ENCODE measurements at places on chromosomes 5 and 9.

GRCh38 chr9:69555802-69556201 is 116.4 kb downstream of the APBA1 start:
- DNase-seq = no peak

DNA sequence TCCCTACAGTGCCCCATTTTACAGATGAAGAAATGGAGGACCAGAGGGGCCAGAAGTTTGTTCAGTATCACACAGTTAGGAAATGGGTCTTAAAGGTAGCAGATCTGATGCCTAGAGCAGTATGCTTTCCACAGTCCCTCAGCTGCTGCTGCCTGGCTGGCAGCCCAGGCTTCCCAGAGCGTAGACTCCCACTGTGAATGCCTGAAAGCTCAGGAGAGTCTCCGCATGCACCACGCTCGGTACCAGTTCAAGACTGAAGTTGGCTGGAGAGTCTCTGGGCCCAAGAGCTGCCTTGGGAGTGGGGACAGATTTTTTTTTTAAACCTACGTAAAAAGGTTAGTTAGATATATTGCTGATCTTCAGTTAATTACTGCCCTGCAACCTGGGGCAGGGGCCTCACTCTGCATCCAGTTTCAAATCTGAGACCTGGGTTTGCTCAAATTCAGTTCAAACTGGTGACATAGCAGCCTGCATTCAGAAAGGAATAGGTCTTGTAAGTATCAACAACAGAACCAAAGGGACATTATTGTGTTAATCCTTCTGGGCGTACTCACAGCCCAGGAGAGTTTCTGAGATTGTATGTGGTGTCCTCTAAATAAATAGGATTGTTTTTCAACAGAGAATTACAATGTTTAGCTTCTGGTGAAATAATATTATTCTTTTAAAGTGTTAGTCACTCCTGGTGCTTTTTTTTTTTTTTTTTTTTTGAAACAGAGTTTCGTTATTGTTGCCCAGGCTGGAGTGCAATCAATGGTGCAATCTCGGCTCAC is 8.3 kb downstream of the NANS start:
- DNase-seq = no peak

DNA sequence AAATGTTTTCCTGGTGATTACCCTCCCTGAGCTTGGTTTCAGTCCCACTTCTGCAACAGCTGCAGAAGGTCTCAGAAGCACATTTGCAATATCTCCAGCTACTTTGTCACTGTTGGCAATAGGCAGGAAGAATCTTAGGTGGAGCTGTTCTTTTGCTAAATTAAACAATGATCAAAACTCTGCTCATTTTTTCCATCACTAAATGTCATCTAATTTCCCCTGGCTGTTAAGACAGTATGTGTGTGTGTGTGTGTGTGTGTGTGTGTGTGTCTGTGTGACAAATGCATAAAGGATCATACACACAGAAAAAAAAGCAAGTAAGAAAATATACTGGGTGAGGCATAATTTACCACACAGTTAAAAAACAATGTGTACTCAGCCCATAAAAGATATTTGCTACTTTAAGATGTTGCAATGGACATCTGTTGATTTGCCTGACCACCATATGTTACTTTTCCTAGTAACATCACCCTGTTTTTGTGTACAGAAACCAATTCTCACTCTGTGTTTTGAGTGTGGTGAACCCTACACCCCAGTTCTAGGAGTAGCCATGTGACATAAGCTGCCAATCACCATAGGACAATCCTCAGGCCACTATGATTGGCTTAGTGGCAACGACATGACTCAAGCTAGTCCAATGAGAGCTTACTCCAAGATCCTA is 572.6 kb upstream of the CLINT1 start:
- no peak for DNase-seq

DNA sequence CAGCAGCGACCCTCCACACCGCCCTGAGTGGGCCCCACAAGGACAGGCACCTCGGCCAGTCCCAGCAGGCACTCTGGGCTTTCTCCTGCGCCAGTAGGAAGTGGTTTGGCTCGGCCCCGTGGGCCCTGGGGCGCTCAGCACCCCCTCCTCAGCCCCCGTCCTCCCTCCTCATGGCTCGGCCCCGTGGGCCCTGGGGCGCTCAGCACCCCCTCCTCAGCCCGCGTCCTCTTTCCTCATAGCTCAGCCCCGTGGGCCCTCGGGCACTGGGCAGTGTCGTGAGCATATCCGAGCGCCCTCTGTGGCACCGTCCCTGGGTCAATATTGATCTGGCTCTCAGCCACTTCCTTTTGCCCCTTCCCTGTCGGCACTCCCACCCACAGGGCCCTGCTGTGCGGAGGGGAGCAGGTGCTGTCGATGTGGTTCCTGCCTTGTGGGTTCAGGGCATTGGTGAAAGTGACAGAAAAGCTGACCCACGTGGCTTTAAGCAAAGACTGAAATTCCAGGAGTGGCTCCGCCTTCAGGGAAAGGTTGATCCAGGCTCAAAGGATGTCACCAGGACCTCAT is 5.5 kb upstream of the SCGB3A1 start:
- no peak for DNase-seq

DNA sequence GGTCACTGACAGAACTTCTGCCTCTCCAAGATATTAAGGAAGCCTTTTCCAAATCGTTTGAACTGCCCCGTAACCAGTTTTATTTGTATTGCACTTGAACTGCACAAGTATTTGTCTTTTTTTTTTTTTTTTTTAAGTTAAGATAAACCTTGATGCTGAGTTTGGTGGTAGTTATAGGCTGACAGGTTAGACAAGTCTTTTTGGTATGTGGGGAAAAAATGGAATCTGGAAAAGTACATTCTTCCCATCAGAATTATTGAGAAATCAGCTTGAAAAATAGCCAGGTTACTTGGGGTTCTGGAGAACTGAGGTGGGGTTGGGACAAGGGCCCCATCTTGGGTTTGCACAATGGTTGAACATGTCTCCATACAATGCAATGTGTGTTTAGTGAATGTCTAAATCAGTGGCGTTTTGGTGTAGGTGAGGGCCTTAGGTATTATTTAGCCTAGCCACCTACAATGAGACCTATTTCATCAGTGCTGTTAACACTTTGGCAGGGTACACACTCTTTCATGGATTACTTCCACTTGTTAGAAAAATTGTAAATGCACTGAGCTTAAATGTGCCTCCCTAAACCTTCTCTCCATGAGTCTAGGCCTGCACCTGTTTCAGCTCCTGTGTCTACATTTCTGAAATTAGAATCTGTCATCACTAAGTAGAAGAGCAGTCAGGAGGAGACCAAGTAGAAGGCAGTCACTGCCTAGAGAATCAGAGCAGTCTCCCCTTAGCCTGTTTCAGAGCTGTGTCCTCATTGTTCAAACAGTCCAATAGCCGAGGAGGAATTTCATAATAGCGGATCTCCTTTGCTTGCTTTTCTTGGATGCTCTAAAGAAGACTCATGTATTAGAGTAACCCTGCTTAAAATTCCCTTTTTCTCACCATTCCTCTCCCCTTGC is 140.0 kb upstream of the HMHB1 start:
- no peak for DNase-seq

DNA sequence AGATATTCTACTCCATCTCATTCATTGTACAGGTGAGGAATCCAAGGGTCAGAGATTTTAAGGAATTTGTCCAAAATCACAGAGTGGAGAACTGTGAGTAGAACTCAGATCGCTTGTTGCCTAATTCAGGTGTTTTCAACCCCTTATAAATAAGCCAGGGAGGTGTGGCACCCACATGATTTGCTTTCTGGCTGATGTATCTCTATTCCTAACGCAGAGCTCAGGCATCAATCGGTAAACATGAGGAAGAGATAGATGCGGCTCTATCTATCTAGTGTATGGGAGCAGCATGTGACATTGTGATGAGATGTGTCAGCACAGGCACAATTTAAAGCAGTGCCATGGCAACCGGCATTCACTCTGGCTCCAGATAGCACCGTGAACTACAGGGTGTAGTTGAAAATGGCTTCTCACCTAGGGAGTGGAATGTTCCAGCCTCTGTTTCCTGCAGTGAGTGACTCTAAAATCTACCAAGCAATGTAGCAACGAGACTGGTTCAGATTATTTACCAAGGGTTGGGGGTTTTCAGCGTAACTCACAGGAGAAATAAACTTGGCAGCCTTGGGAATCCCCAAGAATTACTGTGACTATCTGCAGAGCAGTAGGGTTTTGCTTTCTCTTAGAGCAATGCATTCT is 53.4 kb upstream of the SUB1 start:
- peak; percentile 8 for DNase-seq

- no peak for DNase-seq
Observed at GRCh38 chr9:83937861-83938455, 16.7 kb upstream of the KIF27 start.

DNA sequence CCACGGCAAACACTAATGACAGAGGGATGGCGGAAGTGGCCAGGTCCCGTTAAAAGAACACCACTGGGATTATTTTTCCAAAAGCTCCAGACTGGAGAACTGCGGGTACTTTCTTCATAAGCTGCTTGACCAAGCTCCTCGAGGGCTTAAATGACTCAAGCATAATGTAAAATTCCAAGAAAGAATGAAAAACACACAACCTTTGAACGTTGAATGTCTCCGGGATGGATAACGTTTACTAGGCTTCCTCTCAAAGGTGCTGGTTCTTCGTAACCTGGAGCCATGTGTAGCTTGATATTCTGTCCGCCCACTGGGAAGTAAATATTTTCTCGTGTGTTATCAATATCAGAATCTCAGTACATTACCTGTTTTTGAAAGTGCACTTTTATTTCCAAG is 67.6 kb downstream of the EPB41L4B start:
- DNase-seq = no peak

DNA sequence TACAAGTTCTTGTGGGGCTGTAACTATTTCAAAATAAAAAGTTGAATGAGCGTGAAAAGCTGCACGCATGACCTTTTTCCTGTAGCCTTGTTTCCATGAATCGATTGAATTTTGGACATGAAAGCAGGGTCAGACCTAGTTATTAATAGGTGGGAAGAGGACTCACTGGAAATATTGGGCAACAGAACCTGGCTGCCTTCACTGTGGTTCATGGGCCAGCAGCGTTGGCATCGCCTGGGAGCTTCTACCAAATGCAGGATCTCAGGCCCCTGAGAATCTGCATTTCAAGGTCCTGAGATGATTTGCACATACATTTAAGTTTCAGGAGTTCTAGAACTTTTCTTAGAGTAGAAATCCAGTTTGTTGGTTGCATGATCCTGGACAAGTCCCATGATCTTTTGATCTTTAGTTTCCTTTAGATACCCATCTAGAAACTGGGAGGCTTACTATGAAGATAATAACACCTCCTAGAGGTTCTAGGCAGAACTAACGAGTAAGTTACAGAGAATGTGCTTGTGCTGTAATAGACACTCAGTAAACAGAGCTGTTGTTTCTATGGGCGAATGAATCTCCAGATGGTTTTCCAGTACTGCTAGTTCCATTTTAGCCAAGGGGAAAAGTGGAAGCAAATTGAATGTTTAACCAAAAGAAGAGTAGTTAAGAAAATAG is 12.4 kb downstream of the ANKRD33B start:
- DNase-seq = no peak

GRCh38 chr9:7910426-7911020 is 110.9 kb upstream of the DMAC1 start:
- no peak for DNase-seq

GRCh38 chr5:14172149-14172795 is 29.1 kb downstream of the TRIO start:
- DNase-seq = no peak

GRCh38 chr5:87827539-87827938 is 414.8 kb upstream of the CCNH start:
- no peak for DNase-seq

DNA sequence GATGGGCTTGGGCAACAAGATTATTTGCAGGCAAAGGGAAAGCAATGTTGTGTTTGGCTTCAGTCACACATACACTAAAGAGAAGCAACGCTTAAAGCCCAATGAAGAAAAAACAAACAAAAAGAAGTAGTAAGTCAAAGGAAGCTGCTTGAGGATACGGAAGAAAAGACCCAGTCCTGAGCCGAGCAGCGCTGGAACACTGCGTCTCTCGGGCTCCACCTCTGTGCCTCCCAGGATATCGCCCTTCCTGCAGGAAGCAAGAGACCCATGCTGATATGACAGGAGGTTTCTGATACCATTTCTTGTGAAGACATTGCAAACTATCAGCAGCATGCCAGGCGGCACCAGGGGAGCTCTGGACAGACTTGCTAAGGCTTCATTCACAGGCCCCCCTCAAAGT is 9.9 kb downstream of the GNAQ start:
- DNase-seq = no peak

DNA sequence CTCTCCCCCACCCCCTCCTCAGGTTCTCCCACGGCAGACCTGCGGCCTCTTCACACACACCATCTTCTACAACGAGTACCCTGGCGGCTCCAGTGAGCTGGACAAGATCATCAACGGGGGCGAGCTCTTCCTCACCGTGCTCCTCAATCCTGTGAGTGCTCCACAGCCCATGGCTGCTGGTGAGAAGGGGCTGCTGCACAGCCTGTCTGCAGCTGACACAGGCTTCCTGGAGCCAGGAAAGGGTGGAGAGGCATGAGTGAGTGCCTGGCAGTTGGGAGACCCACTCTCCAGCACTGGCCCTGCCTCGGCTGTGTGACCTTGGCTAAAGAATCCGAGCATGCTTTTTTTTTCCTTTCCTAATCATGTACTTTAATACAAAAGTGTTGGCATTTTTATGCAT is 31.3 kb downstream of the NDST1 start:
- no peak for DNase-seq

DNA sequence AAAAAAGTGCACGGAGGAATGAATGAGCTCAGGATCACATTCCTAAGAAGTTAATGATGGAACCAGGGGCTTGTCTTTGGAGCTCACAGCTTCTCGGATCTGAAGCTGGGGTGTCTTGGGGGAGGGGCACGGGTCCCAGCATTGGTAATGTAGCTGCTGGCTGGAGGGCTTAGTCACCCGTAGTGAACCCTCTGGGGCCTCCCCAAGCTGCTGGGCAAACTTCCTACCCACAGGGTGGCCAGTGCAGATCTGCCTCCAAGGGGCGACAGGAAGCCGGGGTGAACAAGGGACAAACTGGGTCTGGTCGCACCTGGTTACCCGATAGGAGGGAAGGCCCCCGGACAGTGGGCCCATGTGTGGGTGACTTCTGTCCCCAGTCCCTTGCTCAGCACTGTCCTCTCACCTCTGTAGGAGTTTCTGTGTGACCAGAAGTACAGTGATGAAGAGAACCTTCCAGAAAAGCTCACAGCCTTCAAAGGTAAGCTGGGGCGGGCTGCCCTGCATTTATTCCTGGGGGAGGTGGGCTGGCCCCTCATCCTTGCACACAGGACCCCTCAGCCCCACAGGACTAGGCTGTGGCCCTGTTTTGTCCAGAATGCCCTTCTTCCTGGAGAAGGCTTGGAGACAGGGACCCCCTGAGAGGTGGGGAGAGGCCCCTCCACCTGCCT is 14.1 kb upstream of the NUP214 start:
- no peak for DNase-seq

GRCh38 chr5:111075520-111075919 is 4.0 kb downstream of the TSLP start:
- no peak for DNase-seq

DNA sequence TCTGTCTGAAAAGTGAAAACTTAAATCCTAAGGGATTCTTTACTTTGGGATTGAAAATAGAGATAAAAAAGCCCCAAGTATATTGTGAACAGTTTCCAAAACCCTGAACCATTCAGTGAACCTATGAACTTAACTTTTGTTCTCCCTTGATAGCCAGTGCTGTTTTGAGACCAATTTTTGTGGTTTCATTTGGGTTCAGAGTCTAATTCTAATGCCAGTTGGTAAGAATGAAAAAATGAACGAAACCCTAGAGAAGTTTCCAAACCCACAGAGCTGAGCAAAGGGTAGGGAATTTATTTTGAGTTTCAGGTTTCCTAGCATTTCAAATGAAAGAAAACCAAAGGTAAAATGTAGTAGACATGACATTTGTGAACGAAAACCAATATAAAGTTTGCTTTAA is 1366.8 kb downstream of the EFNA5 start:
- no peak for DNase-seq

- no peak for DNase-seq
Observed at GRCh38 chr9:38689678-38690077, 30.3 kb downstream of the FAM240B start.

- DNase-seq = no peak
Observed at GRCh38 chr5:140488914-140489313, 58.5 kb upstream of the EIF4EBP3 start.

Data from stimulated activated naive CD8-positive, alpha-beta T cell treated with anti-CD3 and anti-CD28 coated beads, Interleukin-15, amount 100 ng/mL, for 72 hours (primary cell).